Stimulated activated CD8-positive, alpha-beta memory T cell treated with anti-CD3 and anti-CD28 coated beads, Interleukin-15, amount 100 ng/mL, for 24 hours (primary cell): ENCODE measurements at places on chromosomes 12 and 14.

GRCh38 chr12:49279706-49280159 is 14.9 kb downstream of the TUBA1C start:
- DNase-seq: no peak

DNA sequence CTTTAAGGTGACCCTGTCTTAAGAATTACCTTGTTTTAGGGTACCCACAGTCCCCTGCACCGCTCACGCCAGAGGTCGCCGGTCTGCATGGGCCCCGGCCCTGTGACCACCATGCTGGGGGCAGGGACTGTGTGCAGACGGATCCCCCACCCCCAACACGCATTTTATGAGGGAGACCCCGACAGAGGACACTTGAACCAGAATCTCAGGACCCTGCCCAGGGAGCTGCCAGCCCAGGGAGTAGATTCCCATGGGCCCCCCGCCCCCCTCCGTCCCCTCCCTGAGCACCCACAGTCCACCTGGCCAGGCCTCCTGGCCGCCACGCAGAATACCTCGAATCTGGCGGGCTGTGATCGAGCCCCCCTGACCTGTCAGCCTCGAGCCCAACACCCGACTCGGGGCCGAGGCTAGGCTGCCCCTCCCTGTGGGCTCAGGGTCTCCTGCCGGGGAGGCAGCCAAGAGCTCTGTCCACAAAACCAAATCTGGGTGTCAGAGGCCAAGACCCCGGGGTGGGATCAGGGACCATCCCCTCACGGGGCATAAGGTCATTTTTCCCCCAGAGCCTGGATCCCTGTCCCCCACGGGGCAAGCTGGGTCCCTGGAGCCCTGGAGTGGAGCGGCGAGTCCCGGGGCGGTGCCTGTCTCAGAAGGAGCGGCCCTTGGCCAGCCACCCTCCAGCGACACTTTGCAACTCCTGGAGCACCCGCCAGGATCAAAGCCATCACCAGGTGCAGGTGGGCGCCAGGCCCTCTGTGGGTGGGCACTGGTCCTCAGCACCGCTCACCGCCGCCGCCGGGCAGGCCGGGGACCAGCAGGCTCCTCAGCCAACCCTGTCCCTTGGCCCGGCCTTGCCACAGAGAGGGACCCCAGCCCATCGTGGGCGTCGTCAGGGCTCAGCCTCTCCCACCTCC is 155.8 kb upstream of the PKP2 start:
- no peak for DNase-seq

GRCh38 chr12:70251226-70251625 is 8.0 kb downstream of the CNOT2 start:
- no peak for DNase-seq

DNA sequence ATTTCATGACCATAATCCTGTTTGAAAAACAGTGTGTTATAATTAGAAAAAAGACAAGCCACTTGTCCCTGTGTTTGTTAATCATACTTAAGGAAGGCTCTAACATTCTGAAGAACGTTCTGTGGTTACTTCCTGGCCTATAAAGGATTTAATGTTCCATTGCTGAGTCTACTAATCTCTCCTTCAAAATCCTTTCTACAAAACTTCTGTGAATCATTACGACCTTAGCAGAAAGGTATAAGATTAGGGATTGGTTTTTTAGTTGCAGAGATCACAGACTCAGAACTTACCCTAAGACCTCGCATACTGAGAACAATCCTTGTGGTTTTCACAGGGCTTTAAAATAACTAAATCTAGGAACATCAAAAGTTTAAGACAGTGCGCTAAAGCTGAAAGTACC is 48.3 kb downstream of the TMCC3 start:
- no peak for DNase-seq
